GM19239 (cell line): ENCODE measurements at places on chromosomes 13 and 19.
A peak's percentile ranks its signal among the peaks of the same experiment; 100 is the strongest.

DNA sequence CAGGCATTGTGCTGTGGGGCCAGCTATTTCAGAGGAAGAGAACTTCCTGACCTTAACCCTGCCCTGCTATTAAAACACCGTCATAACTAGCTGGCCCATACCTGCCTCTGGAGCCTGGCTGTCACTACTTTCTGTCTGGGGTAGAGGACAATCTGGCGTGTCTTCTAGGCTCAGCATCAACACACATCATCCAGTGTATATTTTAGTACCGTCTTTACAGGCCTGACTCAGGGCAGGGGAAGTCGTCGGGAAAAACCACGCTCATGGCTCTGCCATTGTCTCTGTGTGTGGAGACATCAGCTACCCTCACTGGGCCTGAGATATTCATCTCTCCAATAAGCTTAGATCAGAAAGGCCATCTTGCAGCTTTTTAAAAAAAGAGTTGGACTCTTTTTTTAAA is 151.1 kb downstream of the KATNAL1 start:
- DNase-seq, result no peak

DNA sequence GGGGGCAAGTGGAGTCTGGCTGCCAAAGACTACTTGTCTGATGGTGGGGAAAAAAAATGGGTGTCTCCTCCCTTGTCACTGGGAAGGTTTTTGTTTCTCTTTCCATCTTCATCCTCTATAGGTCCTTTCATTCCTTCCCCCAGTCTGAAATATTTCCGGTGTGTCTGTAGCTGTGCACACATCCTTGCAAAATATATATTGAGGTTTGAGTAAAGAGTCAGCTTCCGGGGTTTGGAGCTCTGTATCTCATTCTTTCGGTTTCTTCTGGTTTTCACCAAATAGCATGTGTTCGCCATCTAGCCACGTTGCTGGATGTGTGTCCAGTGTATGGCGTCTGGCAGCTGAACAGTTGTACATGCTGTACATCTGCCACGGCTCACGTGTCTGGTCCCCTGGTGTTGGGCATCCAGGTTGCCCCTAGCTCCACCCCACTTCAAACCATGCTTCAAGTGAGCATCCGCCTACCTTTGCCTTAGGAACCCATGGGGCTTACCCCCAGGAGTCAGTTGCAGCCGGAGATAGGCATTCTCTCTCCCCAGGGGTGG is 142.2 kb downstream of the SIPA1L3 start:
- DNase-seq, result peak; percentile 47

- DNase-seq, result peak; percentile 46
These were observed 18.5 kb downstream of the SLC27A1 start for GRCh38 chr19:17488593-17489391.

GRCh38 chr13:43783820-43784219 is 3.0 kb downstream of the ENOX1 start:
- DNase-seq, result no peak

DNA sequence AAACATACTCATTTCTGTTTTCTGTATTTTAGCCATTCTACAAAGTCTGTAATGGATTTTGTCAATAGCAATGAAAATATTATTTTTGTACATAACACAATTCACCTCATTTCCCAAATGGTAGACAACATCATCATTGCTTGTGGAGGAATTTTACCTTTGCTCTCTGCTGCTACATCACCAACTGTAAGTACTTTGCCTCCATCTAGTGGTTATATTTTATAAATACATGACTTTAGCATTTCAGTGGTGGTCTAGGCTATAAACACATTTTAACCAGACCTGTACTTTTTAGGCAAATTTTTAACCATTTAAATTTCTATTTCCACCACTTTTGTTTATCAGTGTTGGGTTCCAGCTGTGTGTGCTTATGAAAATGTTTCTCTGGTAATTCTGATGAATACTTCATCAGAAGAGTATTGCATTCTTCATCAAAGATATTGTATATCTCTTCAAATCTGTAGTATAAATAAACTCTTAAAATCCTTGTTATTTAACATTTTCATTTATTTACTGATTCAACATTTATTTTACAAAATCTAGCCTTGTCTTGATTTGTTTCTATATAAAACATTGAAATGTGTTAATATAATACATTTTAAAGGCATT is 222.4 kb downstream of the NBEA start:
- DNase-seq, result peak; percentile 0

DNA sequence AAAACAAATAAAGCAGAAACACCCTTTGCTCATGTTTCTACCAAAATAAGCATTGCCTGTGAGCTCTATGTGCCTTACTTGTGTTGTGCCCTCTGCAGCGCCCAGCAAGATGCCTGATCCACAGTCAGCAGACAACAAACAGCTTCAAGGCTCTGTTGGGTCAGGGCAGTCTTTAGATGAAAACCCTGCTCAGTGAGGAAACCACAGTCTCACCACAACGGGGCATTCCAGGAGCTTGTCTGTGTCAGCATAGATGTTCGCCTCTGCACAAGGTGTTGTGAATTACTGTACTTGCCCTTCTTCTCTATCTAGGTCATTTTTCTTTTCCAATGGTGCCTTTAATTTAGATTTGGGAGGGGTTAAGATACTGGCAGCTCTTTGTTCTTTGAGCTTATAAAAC is 251.9 kb downstream of the COL4A1 start:
- DNase-seq, result no peak
